BJ (cell line): ENCODE measurements at places on chromosomes 12 and 14.

DNA sequence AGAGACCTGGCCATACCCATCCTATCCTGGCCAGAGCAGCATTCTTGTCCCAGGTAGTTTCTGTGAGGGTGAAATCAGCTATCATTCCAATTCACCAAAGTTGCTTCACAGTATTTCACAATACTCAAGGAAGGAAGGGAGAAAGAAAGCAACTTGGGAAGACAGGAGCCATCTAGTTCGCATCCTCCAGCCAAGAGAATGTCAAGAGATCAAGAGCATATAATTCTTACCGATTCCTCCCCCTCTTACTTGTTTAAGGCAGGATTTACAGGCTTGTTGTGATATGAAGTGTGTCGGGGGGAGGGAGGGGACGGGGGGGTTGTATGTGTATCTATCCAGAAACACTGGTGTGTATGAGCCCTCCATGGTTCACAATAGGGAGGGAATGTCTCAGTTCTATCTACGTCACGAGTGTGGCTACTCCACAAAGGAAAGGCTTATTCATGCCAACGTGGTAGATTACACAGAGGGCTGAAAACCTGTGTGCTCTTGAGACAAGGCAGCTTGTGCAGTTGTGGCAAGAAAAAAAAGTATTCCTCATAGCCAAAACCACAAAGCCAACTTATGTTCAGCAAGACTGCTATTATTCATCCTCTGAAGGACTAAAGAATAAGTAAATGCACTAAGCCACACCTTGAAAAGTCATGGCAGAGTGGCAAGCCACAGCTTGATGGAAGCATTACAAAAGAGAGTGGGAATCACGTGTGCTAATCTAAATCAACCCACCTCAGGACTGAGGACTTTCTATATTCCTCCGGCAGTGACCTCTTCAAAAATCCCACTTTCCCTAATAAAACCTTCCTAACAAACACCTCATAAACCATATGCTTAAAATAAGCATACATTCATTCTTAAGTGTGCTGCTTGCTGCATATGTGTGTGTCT, 35.0 kb downstream of the CORO1C start:
- DNase-seq: peak; percentile 57

- DNase-seq: no peak
Observed at GRCh38 chr12:130714091-130714590, 2.0 kb downstream of the RIMBP2 start.

DNA sequence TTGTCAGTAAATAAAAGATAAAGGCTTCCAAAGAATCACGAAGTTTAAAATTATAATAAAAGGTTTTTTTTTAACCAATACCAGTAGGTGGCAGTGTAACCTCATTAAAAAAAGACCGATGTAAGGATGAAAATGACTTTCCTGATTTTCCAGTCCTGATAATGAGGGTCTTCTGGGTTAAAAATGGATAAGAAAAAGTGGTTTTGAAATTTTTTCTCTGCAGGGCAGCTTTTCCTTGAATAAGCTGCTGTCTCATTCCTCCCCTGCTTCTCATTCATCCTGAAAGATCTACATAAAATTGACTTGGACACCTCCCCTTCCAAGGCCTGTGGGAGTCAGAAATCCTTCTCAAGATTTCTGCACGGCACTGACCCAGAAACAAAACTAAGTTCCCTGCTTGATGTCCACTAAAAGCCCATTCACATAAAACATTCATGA, 58.9 kb upstream of the FBXO33 start:
- DNase-seq: no peak

DNA sequence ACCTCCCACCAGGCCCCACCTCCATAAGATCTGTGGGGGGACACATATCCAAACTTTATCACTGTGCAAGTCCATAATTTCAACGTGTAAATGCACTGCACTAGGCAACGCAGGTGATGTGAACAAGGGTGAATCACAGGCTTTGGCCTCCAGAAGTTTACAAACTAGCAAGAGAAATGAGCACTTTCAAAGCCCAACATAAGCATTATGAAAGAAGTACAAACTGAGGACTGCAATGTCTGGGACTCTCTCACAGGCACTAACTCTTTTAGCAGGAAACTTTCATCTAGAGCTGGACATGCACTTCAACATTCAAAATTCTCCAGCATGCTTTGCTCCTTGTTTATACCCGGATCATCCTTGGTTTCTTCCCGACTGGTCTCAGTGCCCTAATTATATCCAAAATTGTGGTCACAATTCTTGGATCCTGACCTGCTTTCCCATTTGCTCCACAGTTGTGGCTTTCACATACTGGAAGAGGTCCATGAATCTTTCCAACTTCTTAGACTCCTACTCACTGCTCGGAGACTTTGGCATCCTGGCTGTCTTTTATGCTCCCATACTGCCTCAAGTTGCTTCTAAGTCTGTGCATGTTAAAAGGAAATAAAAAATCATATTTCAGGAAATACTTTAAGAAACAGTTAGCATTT, 44.9 kb upstream of the STRAP start:
- DNase-seq: peak; percentile 74

DNA sequence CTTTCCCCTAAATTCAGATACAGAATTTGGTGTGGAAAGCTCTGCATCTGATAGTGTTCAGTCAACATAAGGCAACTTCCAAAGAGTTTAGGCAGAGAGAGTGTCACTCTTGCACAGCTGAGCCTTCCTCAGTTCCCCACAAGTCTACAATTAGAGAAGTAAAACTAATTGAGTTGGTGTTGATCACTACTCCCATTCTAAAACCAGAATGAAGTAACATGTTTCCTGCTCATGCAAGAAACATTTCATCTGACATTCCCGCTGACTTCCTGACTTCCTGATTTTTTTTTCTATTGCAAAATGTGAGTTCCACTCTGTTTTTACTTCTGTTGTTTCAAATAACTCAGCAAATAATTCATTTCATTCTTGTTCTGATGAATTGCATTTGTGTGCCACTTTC, 271.0 kb downstream of the ALG10B start:
- no peak for DNase-seq

- no peak for DNase-seq
Observed at GRCh38 chr14:94936901-94937685, 167.2 kb upstream of the GSC start.

GRCh38 chr14:104864267-104865080, 594 bp upstream of the CEP170B start:
- DNase-seq: no peak
